COLO829 (cell line): ENCODE measurements at places on chromosomes 7 and 10.

- DNase-seq, result no peak
Measured at GRCh38 chr7:81267508-81267907, 348.7 kb upstream of the SEMA3C start.

DNA sequence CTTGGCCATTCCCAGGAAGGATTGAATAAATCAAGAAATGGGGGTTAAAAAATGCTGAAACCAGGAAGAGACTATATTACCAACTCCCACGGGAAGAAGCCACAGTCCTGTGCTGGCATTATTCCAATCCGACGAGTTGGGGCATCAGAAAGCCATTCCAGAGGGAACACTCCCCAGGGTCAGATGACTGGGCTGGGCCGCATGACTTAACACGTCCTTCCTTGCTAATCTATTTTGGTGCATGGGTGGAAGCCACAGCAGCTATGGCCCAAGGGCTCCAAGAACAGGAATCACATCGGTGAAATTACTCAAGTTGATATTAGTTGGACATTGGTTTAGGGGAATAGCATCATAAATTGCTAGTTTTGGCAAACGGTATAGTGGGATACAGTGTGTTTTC, 592.9 kb upstream of the NRP1 start:
- peak; percentile 49 for DNase-seq

DNA sequence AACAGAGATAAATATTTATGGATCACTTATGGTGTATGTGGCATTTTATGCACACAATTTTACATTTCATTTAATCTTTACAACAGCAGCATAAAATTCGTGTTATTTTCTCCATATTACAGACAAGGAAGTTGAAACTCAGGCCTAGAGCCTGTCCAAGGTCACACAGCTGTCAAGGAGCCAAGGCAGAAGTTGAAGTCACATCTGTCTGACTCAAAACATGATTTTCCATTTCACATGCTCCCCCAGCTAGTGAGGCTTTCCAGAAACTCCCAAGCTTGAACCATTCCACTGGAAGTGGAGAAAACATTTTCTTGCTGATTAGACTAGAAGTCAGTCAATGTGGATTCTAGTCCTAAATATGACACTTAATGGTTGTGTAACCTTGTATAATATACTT, 110.5 kb downstream of the HECTD2 start:
- no peak for DNase-seq

DNA sequence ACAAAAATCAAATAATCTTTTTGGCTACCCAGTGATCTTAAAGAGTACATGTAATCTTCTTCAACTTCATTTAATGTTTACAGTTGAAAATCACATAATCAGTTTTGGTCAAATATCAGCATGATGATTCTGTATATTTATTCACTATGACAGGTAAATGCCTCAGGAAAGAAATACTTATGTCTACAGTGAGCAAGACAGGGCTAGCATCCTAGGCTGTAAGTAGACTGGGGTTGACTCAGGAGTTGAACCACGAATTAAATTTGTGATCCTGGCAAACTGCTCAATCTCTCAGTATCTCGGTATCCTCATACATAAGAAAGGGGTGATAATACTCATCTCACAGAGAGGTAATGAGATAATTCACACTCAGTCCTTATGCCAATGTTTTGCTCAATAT, 71.8 kb downstream of the SEMA3D start:
- DNase-seq, result no peak

- no peak for DNase-seq
Measured at GRCh38 chr7:122307228-122307621, 2.7 kb upstream of the FEZF1 start.

DNA sequence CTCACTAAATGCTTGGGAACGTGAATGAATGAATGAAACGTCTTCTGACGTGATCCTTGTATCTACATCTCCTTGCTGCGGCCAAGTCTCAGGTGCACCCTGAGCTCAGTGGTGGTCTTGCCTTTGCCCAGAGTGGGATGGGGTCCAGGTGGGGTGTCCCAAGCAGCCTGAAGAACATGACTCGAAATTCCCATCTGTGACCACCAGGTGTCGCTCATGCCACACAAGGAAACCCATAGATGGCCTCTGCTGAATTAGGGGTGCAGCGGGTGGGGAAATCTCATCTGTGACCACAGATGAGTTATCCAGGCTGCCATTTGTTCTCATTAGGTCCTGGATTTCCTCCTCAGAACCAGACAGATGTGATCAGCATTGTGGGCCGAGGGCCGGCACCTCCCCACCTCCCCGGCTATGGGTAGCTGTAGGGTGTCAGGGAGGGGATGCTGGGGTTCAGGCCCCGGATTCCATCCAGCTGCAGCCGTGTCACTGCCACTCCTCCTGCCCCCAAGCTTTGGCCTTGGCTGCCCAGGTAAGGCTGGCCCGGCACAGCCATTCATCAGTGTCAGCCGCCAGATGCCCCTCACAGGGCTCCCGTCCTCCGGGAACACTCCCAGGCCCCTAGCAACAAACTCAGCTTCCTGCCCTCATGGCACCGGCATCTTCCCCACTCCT, 21.0 kb upstream of the GNA12 start:
- DNase-seq, result peak; percentile 65

GRCh38 chr10:3503299-3503698, 281.7 kb downstream of the KLF6 start:
- DNase-seq, result no peak

GRCh38 chr7:94907811-94908322, 473 bp downstream of the PPP1R9A start:
- peak; percentile 19 for DNase-seq

GRCh38 chr7:11817111-11817740, 14.8 kb downstream of the THSD7A start:
- DNase-seq, result no peak

GRCh38 chr10:24344695-24345463, 135.9 kb downstream of the KIAA1217 start:
- DNase-seq, result no peak

GRCh38 chr7:116180302-116180701, 30.0 kb upstream of the TES start:
- peak; percentile 63 for DNase-seq

DNA sequence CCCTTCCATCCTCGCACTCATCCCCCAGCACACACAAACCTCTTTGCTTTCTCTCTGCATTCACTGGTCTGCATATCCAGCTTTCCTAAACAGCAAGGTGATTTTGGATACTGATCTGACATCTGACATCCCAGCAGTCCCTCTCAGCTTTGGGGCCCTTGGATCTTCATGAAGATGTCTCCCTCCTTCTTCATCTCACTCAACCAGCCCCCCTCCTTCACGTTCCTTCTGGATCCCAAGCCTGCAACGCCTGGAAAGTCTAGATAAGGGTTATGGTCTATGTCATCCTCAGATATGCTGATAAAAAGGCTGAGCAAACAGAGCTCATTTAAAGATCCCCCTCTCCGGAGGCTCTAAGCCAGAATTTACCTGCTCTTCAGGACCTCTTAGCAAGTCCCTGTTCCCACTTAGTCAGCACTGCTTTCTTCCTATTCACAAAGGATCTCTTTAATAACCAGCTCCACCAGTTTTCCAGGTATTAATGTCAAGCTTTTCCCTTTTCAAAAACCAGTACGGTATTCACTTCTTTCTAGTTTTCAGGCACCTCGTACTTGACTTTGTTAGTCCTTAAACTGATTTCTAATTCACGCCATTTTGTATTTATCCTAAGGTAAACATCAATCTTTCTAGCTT, 38.9 kb downstream of the CREB3L2 start:
- DNase-seq, result no peak

- no peak for DNase-seq
Measured at GRCh38 chr7:133015888-133016287, 66.0 kb downstream of the CHCHD3 start.

- no peak for DNase-seq
Measured at GRCh38 chr7:151566897-151567320, 47.2 kb upstream of the RHEB start.

DNA sequence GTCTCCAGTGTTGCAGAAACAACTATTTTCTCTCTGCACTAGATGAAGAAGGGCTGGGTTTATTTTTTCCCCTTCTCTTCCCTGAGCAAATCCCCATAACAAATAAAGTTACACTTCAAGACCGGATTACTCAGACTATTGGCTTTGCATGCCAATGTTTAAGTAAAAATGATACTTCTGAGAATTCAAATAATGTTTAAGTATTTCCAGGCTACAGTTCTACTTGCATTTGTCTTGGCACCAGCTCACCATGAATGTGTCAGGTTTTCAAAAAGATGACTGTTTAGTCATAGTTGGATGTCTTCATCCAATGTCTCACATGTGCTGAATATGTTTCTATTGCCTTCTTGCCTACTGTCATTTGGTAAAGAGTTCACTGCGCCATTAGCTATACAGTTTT, 912.6 kb downstream of the GATA3 start:
- no peak for DNase-seq

DNA sequence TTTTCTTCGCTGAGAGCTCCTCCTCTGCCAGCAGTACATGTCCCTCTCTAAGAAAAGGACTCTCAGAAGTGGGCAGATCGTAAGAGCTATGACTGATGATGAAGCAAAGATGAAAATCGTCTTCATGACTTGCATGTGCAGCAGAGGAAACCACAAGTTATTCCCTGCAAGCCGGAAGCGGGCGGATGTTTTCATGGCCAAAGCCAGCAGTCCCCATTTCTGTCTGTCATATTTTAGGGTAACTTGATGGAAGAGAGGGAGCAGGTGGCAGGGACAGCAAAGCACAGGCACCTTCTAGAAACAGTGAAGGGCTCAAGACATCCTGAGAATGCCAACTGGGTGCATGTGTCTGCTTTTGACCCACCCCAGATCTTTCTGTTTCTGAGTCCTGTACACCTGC, 19.9 kb downstream of the KLF6 start:
- DNase-seq, result no peak
